ENCODE measurements at places on chromosomes 5 and 9. TPM values are rescaled to one million over a fixed set of nuclear protein-coding genes. Genes with fewer than 3 reads are reported as not detected.

GRCh38 chr9:126450668-126451205 lies 124.1 kb downstream of the MVB12B start:
- DNase-seq, result peak; percentile 49

DNA sequence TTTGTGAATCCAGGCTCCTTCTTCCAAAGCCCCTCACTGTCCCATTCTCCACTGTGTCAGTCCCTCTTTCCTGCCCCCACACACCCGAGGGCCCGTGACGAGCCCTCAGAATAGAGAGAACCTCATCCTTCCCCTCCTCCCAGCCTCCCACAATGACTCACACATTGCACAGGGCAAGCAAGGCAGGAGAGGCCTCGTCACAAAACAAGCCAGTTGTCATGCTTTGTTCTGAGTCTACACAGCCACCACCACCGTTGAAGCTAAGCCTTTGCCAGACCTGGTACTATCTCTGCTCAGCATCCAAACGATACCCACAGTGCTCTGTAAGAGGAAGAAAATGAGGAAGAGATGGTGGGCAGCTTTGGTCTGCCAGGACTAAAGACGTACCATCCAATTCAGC lies 142.2 kb upstream of the ZNF366 start:
- DNase-seq, result no peak

GRCh38 chr9:92977279-92977678 lies 30.0 kb downstream of the FGD3 start:
- no peak for DNase-seq

DNA sequence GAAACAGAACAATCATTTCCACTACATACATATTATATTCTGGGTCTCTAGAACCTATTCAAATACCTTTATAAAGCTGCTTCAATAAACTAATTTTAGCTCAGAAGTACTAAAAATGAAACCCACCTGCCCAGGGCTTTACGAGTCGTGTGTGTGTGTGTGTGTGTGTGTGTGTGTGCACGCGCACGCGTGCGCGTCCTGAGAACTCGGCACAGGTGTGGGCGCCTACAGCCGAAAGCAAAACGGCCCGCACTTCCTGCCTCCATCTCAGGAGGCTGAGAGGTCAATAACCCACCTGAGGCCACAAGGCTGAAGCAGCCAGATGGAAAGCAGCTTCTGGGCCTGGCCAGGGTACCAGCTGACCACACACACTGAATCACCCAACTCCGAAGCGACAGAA lies 3.0 kb downstream of the CLPTM1L start:
- DNase-seq, result no peak

GRCh38 chr9:132114102-132114707 lies 34.5 kb upstream of the MED27 start:
- peak; percentile 79 for DNase-seq

Gene AP3B1
- total RNA-seq, result 43.7 TPM

GRCh38 chr9:118414676-118415075 lies 710.5 kb downstream of the TLR4 start:
- no peak for DNase-seq

GRCh38 chr5:133429046-133429445 lies 183.3 kb downstream of the FSTL4 start:
- no peak for DNase-seq

Gene GADD45G
- total RNA-seq, result 3.5 TPM

Gene ESM1
- 0.49 TPM for total RNA-seq

Gene GPR151
- total RNA-seq, result not detected

DNA sequence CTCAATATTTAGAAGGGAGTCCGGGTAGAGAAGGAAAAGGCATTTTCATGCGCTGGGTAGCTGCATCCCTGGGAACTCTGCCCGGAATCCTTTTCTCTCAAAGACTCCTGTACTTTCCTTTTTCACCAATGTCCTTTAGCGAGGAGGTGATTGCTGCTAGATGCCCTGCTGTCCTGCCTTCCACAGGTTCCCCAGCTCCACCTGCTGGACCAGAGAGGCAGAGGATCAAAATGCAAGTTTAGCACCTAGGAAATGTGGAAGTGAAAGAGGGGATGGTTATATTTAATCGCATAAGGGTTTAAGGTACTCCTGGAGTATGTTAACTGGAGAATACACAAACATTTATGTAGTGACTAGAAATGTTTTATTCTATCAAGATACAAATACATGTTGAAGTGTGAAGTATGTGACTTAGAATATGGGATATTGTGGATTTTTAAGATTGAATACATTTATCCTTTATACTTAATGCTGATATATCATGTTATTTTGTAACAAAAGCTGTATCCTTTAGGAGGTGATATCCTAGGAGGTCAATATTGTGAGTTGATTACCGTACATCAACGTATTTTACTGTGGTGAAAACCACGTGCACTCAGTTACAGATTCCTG lies 145.7 kb downstream of the ARHGAP26 start:
- no peak for DNase-seq

GRCh38 chr5:135711911-135712310 lies 122.6 kb upstream of the SLC25A48 start:
- no peak for DNase-seq
